ENCODE measurements at places on chromosomes 1 and 21.

DNA sequence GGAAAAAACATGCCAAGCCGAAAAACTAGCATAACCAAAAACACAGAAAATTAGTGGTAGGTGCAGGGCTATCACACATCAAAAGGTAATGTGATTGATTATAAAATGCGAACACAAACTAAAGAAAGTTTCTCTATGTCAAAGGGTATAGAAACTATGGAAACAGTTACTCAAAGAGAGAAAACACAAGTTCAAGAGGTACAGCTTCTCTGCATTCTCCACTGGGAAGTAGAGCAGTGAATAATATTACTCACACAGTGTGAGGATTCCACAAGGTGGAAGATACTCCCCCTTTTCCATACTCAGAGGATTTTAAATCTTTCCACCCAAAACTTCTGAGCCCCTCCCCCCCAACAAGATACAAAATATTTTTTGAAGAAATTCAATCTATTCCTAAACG, 18.6 kb downstream of the AKT3 start:
- DNase-seq = no peak

- no peak for DNase-seq
Observed at GRCh38 chr1:184052750-184053149, 1.2 kb downstream of the TSEN15 start.

DNA sequence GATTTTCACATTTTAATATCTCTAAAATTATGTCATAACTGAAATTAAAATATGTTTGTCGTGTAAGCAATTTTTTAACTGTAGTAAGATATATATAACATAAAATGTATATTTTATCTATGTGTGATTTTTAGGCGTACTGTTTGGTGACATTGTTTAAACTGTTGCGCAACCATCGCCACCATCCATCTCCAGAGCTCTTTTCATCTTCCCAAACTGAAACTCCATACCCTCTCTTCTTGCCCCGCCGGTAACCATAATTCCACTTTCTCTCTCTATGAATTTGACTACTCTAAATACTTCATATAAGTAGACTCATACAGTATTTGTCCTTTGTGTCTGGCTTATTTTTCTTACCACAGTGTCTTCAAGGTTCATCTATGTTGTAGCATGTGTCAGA, 66.4 kb downstream of the DDX20 start:
- DNase-seq = no peak

DNA sequence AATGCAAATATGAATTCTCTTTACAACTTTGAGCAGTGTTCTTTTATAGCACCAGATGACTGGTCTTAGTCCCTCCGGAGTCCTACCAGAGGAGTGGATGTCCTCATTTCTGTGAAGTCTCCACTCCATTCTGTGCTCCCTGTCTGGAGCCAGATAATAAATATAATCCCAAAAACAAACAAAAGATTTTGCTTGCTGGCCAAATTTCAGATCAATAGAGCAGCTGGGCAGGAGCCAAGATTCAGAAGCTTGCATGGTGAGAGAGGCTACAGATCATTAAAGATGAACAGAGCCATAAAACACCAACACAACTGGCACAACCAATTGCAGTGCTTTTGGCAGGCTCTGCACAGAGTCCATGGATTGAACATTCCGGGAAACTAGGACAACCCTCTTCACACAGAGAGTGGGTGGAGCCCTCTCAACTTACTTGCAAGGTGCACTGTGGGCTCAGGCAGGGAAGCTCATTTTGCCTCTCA, 231.5 kb upstream of the SNX7 start:
- DNase-seq = no peak

DNA sequence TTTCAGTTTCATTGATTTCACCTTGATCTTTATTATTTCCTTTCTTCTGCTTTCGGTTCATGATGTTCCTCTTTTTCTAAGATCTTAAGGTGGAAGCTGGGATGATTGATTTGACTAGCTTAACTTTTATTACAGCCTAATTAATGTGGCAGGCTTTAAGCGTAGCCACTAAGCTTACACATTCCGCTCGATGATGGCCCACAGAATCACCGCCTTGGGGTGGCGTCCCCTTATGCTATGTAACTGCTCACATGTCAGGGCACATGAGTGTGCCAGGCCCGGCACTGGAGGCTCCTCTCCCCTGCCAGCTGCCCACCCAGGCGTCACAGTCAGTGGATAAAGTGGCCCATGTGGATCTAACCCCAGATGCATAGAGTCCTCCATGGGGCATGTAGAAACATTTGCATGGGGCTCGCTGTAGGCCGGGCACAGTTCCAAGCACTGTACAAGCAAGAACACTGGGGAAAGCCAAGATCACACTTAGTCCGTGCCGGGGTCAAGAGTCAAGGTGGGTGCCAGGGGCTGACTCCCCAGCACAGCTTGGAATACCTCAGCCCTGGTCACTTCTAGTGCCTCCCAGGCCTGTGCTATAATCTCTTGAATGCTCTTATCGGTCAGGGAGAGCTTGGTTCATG, 41.7 kb downstream of the PKNOX1 start:
- no peak for DNase-seq

DNA sequence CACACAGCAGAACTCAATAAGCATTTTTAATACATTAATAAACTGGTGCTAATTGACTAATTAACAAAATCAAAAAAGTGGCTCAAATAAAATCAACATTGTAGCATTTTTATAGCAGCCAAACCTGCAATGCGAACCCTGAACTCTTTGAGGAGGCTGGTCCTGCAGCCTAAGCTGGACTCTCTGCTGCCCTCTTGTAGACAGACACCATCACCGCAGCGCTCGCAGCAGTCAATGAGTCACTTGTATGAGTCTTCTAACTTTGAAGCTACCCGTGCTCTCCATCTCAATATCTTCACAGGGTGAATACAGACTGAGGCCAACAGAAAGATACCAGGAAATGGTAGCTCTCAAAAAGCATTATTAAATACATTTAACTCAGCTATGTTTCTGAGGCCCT, 9.7 kb upstream of the KRTAP7-1 start:
- no peak for DNase-seq

DNA sequence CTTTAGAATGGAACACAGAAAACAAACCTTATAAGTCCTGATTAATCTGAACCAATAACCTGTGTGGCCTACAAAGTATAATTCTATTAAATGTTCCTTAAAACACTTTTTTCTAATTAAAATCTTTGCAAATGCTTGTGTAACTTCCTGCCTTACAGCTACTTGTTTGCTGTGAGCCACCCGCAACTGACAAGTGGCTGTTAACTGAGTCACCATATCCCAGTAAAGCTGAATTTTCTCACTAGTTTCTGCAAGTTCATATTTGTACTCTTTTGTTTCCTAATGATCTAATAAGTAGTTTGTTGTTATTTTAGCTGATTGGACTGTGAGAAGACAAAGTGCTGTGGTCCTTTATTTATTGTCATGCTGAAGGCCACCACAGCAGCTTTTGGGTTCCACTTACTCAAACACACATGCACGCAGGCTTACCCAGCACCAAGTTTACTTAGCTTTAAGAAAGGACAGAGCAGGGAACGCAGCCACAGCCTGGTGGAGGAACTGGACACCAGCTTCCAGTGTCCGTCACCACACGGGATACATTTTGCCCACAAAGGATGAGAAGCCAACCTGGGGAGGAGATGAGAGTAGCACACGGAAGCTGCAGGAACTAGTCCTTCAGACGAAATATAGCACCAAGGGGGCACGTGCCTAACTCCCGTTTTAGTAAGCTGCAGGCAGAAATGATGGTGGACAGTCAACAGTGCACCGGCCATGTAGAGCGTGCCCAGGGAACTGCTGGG, 47.8 kb downstream of the LCA5L start:
- DNase-seq = no peak

GRCh38 chr1:62238507-62238906, 43.9 kb downstream of the L1TD1 start:
- no peak for DNase-seq

- no peak for DNase-seq
Observed at GRCh38 chr1:202207292-202207691, 13.7 kb downstream of the LGR6 start.

- DNase-seq = no peak
Observed at GRCh38 chr1:39469150-39469549, 22.3 kb upstream of the BMP8A start.

GRCh38 chr1:170385750-170386149, 146.2 kb upstream of the GORAB start:
- no peak for DNase-seq

DNA sequence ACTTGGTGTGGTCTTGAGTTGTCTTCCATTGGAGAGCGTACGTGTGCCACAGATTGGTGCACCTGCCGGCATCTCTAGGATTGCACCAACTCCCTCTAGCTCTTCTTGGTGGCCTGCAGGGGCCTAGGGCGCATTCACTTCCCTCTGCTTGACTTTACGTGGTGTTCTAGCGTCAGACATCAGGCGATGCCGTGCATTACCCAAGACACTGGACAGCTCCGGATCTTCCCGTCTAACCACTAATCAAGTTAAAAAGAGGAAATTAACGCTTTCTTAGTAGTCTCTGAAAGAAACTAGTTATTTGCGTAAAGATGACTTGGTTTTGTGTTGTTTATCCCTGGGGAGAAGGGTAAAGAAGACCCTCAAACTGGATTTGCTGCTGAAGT, 510 bp upstream of the IL10RB start:
- no peak for DNase-seq

DNA sequence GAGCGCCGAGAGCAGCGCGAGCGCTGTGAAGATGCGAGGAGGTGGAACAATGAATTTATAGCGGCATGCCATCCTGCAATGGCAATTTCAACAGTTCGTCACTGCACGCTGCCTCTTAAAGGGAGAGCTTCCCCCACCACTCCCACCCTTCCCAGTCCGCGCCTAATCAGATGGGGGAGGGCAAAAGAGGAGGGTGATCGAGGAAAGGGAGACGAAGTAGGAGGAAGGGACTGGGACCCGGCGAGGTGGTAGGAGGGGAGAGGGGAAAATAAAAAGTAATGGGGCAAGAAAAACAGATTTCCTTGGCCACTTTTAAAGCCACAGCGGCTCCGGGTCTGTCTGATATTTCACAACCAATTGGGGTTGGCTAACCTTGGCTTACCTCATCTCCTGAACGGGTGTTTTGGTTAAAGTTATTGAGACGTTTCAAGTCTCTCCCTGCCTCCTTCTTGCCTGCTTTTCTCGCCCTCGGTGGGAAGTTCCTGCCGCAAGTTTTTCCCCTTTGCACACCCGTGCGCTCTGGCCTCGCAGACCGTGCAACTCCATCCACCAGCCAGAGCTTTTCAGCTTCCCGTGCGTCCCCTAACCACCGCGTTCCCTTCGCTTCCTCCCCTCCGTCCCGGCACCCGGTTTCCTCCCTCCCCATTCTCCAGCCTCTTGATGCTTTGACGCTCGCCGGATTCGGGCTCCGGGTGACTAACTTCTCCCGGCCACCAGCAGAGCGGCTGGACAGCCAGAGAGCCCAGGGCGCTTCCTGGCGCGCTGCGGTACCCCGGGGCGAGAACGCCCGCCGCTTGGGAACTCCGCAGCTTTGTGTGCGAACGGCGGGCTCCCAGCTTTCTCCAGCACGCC, at the start of gene ADAMTS5:
ADAMTS5 (minus strand) TSS at position 27 of the 852 bp plus-strand sequence. CDS start 697 bp downstream, outside the sequence.
- no peak for DNase-seq

GRCh38 chr1:238465449-238465848, 574.7 kb upstream of the ZP4 start:
- no peak for DNase-seq

Data from cortex of kidney (tissue), 1 donor.